Inflammatory macrophage treated with lipopolysaccharide for 1 hour (primary cell): ENCODE measurements at places on chromosomes 4 and X.

- DNase-seq: no peak
These were observed 38.9 kb upstream of the GJB1 start for GRCh38 chrX:71184092-71184491.

GRCh38 chr4:14452764-14453163 lies 549.5 kb upstream of the CPEB2 start:
- no peak for DNase-seq

DNA sequence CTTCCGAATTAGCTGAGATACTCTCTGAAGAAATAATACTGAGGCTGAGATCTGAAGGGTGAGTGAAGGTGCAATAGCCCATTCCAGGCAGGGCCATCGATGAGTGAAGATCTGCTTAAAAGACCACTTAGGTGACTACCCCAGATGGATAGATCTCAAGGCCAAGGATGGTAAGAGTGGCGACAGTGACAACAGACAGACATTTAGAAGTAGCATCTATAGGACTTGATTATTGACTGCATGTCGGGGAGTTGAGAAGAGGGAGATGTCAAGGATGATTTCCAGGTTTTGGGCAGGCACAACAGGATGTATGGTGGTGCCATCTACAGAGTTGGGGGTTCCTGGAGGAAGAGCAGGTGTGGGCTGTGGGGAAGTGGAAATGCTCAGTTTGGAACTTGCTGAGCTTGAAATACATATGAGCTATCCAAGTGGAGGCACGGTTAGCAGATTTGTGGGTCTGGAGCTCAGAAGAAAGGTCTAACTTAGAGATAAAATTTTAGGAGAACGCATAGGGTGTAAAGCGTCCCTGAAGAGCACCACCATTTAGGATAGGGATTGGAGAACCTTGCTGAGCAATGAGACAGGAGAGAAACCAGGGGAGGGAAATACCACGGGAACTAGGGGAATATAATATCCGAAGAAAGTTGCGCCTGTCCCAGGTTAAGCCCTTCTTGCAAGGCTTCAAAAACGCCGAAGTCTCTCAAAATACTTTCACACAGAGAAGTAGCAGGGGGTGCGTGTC lies 688 bp downstream of the UFSP2 start:
- DNase-seq: no peak

DNA sequence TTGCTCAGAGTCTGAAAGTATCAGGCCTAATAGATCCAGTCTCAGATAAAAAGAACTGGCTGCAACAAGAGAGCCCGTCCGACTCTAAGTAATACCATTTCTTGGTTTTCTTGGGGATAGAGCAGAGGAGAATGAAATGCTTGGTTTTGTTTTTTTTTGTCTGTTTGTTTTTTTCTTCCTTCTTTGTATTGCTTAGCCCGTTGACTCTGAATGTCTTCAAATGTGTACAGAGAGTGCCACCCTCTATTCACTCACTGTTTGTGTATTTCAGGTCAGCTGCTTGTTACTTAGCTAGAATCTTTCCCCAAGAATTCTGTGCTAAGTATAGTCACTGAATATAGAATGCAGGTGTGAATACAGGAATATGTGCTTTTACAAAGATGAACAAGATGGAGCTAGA lies 5.7 kb upstream of the TMEM156 start:
- no peak for DNase-seq

- DNase-seq: no peak
These were observed 20.6 kb upstream of the SUPT20HL2 start for GRCh38 chrX:24334461-24334860.

DNA sequence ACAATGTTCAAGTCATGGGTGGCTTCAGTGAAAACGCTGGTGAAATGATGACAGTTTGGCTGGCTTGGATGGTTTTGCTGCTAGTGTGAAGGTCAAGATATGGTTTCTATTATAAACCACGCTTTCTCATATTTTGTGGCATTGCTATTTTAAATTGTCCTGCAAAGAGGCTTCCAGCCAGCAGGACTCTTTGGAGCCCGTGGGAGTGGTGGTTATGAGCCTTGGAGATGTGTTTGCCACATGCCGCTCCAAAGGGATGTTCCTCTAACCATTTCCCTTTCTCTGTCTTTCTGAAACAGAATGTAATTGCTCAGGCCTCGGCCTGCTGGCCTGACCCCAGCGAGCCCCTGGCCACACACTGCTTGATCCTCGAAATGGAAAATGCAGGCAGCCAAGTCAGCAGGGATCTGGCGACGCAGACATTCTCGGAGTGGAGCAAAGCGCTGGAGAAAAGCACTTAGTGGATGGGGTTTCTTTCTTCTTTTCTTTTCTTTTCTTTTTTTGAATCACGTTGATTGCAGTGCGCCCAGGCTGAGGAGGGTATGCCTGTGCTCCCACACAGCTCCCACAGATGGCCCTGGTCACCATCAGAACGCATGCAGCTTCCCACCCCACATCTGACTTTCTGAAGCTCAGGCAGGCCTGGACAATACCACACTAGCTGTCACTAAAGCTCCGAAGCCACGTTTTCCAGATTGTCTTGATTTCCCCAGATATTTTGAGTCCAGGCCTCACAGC lies 114.0 kb downstream of the ENPP6 start:
- no peak for DNase-seq

GRCh38 chr4:135694066-135694465 lies 1492.5 kb upstream of the PABPC4L start:
- no peak for DNase-seq

- DNase-seq: no peak
These were observed 1072.3 kb downstream of the RAPGEF2 start for GRCh38 chr4:160175064-160175643.

- no peak for DNase-seq
These were observed 58.4 kb downstream of the NELFA start for GRCh38 chr4:1950369-1950768.

- DNase-seq: peak; percentile 16
These were observed 108.6 kb downstream of the PPP3CA start for GRCh38 chr4:101238706-101239105.

DNA sequence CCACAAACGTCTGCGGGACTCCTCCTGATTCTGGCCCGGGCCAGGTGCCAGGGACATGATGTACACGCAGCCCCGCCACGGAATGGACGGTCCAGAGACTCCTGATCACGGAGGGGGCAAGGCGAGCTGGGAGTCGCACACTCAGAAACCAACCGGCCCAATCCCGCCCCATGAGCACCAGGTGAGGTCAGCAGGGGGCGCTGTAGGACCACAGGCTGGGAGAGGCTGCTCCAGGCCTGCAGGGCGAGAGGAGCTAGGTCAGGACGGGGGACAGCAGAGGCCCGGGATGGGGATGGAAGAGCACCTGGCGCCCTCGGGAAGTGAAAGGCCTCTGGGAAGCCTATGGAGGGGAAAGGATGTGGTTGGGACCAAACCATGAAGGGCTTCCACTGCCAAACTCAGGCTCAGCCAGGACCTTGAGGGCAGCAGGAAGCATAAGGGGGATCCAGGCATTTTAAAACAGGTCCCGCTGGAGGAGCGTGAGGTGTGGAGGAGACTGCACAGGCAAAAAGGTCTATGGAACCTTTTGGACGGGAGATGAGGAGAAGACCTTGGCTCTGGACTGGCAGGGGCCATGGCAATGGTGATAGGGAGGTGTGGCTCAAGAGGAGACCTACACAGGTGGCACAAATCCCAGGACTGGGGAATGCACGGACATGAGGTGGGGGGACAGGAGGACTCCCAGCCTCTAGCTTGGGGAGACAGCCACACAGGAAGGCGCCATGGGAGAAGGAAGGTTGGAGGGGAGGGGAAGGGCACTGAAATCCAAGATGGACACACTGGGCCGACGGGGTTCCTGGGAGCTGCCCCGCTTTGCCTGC lies 79.2 kb downstream of the MTMR1 start:
- peak; percentile 83 for DNase-seq

DNA sequence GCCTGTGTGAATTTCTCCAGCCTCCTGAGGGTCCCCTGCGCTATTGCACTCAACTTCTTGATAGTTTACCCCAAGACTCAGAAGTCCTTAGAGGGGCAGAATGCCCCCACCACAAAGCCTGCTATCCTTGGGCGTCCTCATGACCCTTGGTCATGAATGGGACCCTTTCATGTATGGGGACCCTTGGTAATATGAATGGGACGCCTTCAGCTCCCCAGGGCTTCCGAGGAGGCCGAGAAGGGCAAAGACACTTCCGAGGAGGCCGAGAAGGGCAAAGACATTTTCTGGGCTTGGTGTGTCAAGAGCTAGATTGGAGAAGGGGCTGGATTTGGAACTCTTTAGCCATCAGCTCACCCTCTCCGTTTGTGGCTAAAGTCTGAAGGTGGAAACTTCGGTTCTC lies 8.6 kb downstream of the SHOX start:
- no peak for DNase-seq

DNA sequence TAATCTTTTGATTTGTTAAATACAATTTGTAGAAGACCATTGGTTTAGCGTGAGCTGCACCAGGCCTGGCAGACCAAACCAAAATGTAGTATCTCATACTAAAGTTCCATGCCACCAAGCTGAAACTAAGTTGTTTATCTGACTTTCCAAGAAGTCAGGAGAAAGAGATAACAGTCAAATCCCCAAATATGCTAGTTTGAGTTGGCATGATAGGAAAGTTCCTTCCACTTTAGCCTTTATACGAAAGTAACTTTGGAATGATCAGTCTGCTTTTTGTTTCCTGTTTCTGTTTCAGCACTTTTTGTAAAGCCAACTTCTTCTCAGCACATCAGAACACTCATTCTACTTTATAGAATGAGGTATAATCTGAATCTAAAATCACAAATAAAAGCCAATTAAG lies 449.2 kb downstream of the GRXCR1 start:
- DNase-seq: no peak

DNA sequence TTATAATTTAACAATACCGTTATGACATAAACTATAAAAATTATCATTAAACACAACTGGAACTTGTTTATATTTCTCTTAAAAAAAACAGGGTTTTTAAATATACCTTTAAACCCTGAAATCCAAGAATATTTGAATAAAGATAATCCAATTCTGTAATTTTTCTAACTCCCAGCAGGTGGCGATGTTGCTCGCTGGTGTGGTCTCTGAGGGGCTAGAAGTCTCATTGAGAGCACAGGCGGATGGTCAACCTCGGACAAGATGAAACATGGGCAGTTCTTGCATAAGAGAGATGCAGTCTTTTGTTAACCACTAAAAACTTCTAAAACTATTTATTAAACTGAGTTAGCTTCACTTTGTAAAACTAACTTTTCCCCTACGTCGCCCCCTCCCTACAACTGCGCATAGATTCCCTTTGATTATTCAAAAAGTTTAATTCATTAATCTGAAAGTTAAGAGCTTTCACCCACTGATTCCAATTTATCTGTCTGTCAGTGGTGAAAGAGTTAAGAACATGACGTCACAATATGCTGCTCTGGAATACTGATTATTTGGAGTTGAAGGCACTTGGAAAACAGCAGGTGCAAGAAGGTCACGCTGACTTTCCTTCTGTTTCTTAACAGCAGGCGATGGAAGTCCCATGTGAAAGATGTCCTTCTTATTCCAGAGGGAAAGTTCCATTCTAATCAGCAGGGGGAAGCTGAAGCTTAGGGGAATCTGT lies 29.5 kb downstream of the DMP1 start:
- peak; percentile 15 for DNase-seq

- no peak for DNase-seq
These were observed 10.8 kb upstream of the SFRP2 start for GRCh38 chr4:153799694-153800074.

GRCh38 chrX:37701588-37701987 lies 16.0 kb downstream of the XK start:
- DNase-seq: no peak

DNA sequence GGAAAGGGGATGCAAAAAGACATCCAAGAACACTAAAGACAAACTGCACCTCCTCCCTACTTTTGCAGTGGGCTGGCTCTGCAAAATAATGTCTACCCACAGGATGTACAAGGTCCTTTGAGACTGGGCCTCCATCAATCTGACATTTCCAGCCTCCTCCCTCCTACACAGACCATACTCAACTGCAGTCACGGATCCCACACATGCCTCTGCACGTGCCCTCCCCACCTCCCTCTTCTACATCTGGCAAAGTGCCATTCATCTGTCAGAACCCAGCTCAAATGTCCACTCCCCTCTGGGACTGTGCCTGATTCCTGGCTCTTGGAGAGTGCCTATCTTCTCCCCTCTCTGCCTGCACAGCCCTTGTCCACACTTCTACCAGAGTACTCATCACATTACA lies 50.3 kb downstream of the CHRDL1 start:
- no peak for DNase-seq

DNA sequence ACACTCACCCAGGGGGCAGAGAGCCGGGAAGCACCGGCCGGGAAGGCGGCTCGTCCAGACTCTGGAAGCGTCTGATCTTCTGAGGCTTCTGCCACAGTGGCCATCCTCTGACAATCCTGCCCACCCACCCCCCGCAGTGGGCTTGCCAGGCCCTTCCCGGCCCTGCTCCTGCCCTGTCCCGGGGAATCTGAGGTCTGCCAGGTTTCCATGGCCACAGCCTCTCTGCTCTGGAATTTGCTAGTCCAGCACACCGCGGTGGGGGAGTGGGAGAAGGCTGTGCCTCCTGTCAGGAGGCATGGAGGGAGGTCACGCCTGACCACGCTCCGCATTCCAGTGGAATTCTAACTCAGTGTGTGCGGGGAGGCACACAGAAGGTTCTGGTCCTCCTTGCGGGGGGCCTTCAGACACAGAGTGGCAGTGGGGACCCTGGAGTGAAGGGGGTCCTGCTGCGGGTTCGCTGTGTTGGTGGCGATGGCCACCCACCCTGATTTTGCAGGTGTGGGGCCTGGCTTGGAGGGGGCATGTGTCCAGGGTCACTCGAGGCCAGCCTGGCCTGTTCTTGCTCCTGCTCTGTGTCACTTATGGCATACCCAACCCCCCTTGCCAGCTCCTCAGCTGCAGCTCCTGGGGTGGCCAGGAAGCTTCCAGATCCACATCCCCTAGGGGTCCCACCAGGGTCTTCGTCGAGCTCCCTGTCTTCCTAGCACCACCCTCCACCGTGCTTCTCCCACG lies 55.6 kb upstream of the ADRA2C start:
- no peak for DNase-seq

GRCh38 chr4:133943081-133943480 lies 258.5 kb downstream of the PABPC4L start:
- no peak for DNase-seq

GRCh38 chrX:110732266-110732665 lies 63.4 kb downstream of the CHRDL1 start:
- DNase-seq: no peak

DNA sequence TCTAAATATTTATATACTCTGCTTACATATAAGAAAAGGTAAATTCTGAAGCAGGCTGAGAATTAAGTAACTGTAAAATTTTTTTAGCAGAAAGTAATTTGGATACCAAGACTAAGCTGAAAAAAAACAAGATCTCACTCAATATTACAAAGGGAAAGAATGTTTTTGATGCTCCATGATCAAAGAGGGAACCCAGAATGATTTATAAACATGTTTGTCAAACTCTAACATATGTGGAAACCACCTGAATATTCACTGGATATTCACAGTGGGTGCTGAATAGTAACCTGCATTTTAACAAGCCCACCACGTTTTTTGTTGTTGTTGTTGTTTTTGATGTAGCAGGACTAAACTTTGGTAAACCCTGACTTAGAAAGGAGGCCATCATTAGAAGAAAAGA lies 324.9 kb upstream of the GATB start:
- DNase-seq: no peak

GRCh38 chrX:25004485-25005032 lies 11.2 kb downstream of the ARX start:
- DNase-seq: no peak
